ENCODE measurements at places on chromosomes 16 and 17. TPM values are rescaled to one million over a fixed set of nuclear protein-coding genes. Genes with fewer than 3 reads are reported as not detected.

GRCh38 chr17:74419928-74420411, 11.9 kb upstream of the GPRC5C start:
- DNase-seq: no peak
- H3K36me3 ChIP-seq: no peaks in the 10 kb centered on the region
- H3K4me3 ChIP-seq: no peak overlapping the region
- no peak overlapping the region for H3K27ac ChIP-seq
- peaks cover 5% of the 10 kb centered on the region for H3K27me3 ChIP-seq

- H3K4me1 ChIP-seq: no peaks in the 10 kb centered on the region
- H3K27ac ChIP-seq: no peak overlapping the region
- H3K4me3 ChIP-seq: no peak overlapping the region
These were observed 17.3 kb upstream of the WFDC1 start for GRCh38 chr16:84277244-84277823.

DNA sequence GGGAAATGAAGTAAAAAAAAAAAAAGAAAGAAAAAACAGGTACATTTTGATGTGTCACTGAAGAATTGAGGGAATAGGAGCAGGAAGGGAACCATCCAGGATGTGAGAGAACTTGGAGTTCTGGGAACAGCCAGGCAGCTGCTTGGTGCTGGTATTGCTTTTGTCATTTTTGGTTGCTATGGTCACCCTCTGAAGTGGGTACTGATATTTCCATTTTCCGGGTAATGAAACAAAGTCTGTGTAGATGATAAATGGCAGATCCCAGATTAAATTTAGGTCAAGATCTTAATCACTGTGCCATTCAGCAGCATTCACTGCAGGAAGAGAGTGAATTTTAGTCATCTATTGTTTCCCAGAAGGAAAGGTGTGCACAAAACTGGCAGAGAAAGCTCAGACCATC, 93.6 kb downstream of the ABCA8 start:
- no peaks in the 10 kb centered on the region for H3K4me1 ChIP-seq
- no peaks in the 10 kb centered on the region for H3K36me3 ChIP-seq
- H3K4me3 ChIP-seq: no peak overlapping the region
- DNase-seq: no peak

GRCh38 chr17:76009969-76010661, 9.5 kb downstream of the CDK3 start:
- DNase-seq: no peak
- no peaks in the 10 kb centered on the region for H3K27me3 ChIP-seq
- no peaks in the 10 kb centered on the region for H3K36me3 ChIP-seq
- H3K4me1 ChIP-seq: no peaks in the 10 kb centered on the region

DNA sequence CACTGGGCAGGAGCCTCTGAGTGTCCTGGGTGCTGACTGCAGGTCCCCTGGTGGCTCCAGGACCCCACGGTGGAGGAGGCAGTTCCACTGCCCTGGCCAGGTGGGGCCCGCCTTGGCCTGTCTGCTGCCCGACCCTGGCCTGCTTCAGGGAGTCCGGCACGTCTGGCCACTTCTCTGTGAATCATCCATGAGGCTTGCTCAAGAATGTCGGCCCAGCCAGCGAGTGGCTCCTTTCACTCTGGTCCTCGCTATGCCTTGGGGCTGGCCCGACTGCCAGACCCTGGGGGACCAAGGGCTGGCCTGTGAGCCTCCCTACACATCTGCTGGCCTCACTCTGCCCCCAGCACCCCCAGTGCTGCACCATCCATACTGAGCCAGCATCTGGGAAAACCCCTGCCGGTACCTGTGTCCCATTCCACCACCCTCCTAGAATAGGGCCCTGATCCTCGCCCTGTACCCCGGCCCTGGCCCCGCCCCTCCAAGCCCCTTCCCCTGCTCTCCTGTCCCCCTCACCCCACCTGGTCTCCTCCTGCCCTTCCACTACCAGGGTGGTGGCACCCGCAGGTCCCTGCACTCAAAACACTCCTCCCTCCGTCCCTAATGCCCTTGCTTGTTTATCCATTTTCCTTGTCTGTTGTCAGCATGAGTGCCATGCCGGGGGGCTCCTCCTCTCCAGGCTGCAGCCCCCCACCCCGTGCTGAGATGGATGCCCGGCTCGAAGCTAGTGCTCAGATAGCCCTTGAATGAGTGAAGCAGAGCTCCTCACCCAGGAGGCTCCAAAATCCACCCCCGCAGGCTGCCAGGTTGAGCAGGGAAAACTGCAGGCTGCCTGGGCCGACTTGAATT, 35.5 kb downstream of the ADCY7 start:
- no peak overlapping the region for H3K4me3 ChIP-seq
- H3K4me1 ChIP-seq: no peaks in the 10 kb centered on the region
- no peak for DNase-seq
- H3K27ac ChIP-seq: no peak overlapping the region

WRAP53 gene
- 33.2 TPM for total RNA-seq

PLEKHM1 gene
- total RNA-seq: 33.1 TPM

SEPTIN1 gene
- 173 TPM for total RNA-seq

- peaks cover 84% of the 10 kb centered on the region for H3K4me1 ChIP-seq
- H3K36me3 ChIP-seq: peaks cover 92% of the 10 kb centered on the region
- H3K27me3 ChIP-seq: no peaks in the 10 kb centered on the region
These were observed 8.2 kb downstream of the PRKCA start for GRCh38 chr17:66310528-66311148.

GRCh38 chr16:19330841-19331397, 45.4 kb downstream of the CLEC19A start:
- no peak for DNase-seq
- no peaks in the 10 kb centered on the region for H3K4me1 ChIP-seq
- peaks cover 5% of the 10 kb centered on the region for H3K27me3 ChIP-seq
- no peak overlapping the region for H3K27ac ChIP-seq
- no peaks in the 10 kb centered on the region for H3K36me3 ChIP-seq
- no peak overlapping the region for H3K4me3 ChIP-seq

DNA sequence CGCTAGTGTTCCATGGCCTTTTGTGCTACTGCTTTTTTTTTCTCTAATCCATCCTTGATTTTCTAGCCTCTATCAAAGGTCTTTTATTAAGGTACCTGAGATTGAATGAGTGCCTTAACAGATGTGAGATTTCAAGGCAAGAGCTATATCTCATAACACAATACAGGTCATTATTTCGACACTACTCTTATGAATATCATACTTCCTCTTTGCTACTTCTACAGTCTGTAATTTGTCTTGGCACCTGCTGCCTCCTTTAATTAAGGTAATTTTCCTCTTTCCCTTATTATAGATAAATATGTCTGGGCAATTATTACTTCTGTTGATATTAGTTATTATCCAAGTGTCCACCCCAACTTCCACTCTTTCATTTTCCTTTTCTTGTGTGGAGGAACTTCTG, 5.3 kb downstream of the KRT28 start:
- H3K27me3 ChIP-seq: peaks cover 34% of the 10 kb centered on the region
- no peak for DNase-seq
- no peak overlapping the region for H3K4me3 ChIP-seq
- no peaks in the 10 kb centered on the region for H3K36me3 ChIP-seq
- no peak overlapping the region for H3K27ac ChIP-seq
- no peaks in the 10 kb centered on the region for H3K4me1 ChIP-seq

DNA sequence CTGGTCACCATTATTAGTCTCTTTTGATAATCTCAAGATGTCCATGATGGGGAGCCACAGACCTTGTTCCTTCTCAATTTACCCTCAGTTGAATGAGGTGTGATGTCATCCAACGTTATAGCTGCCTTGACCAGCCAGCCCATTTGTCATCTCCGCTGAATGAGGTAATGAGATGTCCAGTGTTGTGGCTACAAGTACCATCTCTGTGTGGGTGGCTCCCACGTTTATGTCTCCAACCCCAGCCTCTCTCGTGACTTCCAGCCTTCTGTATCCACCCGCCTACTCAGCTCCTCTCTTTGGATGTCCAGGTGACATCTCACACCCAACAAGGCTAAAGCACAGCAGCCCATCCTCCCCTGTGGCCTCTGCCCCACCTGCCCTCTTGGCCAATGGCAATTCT, 18.2 kb downstream of the DNAH17 start:
- H3K36me3 ChIP-seq: no peaks in the 10 kb centered on the region
- H3K27ac ChIP-seq: no peak overlapping the region
- H3K4me1 ChIP-seq: no peaks in the 10 kb centered on the region

DNA sequence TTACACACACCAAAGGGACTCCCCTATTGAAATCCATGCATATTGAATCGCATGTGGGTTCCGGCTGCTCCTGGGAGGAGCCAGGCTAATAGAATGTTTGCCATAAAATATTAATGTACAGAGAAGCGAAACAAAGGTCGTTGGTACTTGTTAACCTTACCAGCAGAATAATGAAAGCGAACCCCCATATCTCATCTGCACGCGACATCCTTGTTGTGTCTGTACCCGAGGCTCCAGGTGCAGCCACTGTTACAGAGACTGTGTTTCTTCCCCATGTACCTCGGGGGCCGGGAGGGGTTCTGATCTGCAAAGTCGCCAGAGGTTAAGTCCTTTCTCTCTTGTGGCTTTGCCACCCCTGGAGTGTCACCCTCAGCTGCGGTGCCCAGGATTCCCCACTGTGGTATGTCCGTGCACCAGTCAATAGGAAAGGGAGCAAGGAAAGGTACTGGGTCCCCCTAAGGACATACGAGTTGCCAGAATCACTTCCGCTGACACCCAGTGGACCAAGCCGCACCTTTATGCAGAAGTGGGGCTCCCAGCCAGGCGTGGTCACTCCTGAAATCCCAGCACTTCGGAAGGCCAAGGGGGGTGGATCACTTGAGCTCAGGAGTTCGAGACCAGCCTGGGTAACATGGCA, 2.2 kb downstream of the GAA start:
- H3K27ac ChIP-seq: peak overlapping the region; percentile 43
- peaks cover 23% of the 10 kb centered on the region for H3K4me1 ChIP-seq
- no peaks in the 10 kb centered on the region for H3K36me3 ChIP-seq
- peak overlapping the region; percentile 45 for H3K4me3 ChIP-seq
- no peaks in the 10 kb centered on the region for H3K27me3 ChIP-seq
- no peak for DNase-seq

DNA sequence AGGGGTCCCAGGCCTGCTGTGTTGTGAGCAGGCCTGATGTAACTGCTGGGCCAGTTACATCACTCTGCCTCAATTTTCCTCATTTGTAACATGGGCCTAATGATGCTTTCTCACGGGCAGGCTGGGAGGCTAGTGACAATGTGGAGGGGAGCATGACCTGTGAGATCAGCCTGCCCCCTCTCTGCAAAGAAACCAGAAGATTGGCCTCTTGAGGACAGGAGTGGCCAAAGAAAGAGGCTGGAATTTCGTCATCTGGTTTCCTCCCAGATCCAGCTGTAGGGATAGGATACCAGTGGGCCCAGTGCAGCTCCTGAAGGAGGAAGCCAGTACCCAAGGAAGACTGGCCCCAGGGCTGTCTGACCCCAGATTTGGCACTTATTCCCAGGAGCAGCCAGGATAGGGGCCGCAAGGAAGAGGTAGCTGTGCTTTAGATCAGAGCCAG, 615 bp upstream of the SREBF1 start:
- peaks cover 27% of the 10 kb centered on the region for H3K36me3 ChIP-seq
- H3K27me3 ChIP-seq: no peaks in the 10 kb centered on the region
- no peak for DNase-seq
- peaks cover 61% of the 10 kb centered on the region for H3K4me1 ChIP-seq
- peak overlapping the region; percentile 95 for H3K4me3 ChIP-seq
- H3K27ac ChIP-seq: peak overlapping the region; percentile 88

CBLN1 gene
- not detected for total RNA-seq

GRCh38 chr16:82808036-82808435, 181.3 kb downstream of the CDH13 start:
- peaks cover 9% of the 10 kb centered on the region for H3K27me3 ChIP-seq
- H3K27ac ChIP-seq: no peak overlapping the region
- H3K36me3 ChIP-seq: no peaks in the 10 kb centered on the region
- DNase-seq: no peak
- no peaks in the 10 kb centered on the region for H3K4me1 ChIP-seq

GRCh38 chr17:80880648-80880985, 111.0 kb upstream of the CHMP6 start:
- no peaks in the 10 kb centered on the region for H3K27me3 ChIP-seq
- DNase-seq: no peak
- peaks cover 69% of the 10 kb centered on the region for H3K36me3 ChIP-seq

MT3 gene
- total RNA-seq: 7.9 TPM

GRCh38 chr17:18158022-18158600, 25.5 kb upstream of the ALKBH5 start:
- peaks cover 12% of the 10 kb centered on the region for H3K4me1 ChIP-seq
- DNase-seq: peak; percentile 89
- no peaks in the 10 kb centered on the region for H3K36me3 ChIP-seq
- no peaks in the 10 kb centered on the region for H3K27me3 ChIP-seq
- peak overlapping the region; percentile 76 for H3K4me3 ChIP-seq
- peak overlapping the region; percentile 87 for H3K27ac ChIP-seq

CNP gene
- total RNA-seq: 77.3 TPM

GRCh38 chr16:68732042-68732680, 4.9 kb upstream of the CDH1 start:
- no peak overlapping the region for H3K27ac ChIP-seq
- peaks cover 41% of the 10 kb centered on the region for H3K27me3 ChIP-seq
- no peak overlapping the region for H3K4me3 ChIP-seq
- no peaks in the 10 kb centered on the region for H3K36me3 ChIP-seq

DNA sequence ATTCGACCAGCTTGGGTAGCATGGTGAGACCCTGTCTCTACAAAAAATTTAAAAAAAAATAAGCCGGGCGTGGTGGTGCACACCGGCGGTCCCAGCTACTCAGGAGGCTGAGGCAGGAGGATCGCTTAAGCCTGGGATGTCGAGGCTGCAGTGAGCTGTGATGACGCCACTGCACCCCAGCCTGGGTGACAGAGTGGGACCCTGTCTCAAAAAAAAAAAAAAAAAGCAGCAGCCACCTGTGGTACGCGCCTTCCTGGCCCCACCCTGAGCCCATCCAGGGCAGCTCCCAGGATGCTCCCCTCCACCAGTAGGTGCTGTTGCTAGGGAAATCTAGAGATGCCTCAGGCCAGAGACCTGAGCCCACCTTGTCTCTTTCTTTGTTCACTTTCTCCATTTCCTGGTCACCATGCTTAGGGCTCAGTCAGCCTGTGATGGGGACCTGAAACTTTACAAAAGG, 47.4 kb downstream of the TEKT5 start:
- H3K4me1 ChIP-seq: no peaks in the 10 kb centered on the region
- H3K27me3 ChIP-seq: no peaks in the 10 kb centered on the region
- no peaks in the 10 kb centered on the region for H3K36me3 ChIP-seq
- no peak overlapping the region for H3K4me3 ChIP-seq
- no peak for DNase-seq
- H3K27ac ChIP-seq: no peak overlapping the region
